ENCODE measurements at places on chromosomes 6 and 20.

DNA sequence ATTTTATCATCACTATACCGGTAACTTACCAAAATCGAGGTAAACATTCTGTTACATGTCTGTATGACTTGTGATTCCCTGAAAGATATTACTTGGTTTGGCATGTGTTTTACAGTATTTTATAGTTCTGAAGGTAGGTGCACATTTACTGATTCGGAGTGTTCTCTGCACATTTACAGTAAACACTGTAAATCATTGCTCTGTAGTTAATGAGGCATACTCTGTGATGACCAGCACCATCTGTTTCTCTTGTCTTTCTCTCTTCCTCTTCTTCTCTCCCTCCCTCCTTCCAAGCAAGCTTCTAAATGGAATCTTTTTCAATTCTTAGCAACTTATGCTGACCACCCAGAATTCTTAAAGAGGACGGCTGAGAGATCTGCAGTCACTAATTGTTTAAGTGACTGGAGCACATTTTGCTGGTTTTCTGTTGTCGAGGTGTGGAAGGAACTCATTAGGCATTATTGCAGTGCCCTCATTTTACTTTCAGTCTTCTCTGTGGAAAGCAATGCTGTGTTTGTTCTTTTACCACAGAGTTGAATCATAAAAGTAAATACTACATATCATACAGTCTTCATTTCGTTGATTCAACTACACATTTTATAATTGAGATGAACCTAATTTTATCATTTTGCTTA, 126.5 kb downstream of the UTRN start:
- DNase-seq: peak; percentile 49

GRCh38 chr6:162178666-162179065, 548.9 kb downstream of the PRKN start:
- DNase-seq: peak; percentile 74

DNA sequence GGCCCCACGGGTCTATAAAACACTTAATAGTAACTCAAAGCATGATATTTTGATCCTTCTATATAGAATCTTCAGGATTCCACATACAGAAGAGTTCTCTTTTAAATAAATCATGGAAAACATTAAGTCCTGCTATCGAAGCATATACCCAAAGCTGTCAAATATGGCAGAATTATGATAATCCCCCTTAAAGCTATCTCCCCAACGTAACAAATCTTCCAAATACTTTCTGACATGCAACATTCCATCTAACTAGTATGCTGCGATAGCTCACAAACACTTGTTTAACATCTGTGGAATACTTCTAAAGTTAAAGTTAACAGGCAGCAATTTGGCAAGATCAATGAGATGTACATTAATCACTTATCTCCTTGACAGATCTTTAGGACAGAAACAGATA, 371.0 kb upstream of the RUNX2 start:
- no peak for DNase-seq

DNA sequence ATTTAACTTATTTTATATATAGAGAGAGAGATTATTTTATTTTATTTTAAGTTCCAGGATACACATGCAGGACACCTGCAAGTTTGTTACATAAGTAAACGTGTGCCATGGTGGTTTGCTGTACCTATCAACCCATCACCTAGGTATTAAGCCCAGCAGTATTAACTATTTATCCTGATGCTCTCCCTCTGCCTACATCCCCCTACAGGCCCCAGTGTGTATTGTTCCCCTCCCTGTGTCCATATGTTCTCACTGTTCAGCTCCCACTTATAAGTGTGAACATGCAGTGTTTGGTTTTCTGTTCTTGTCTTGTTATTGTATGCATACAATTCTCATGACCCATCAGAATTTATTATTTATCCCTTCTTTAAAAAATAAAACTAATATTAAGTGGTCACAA, 34.6 kb downstream of the FKBP1C start:
- DNase-seq: peak; percentile 73

- no peak for DNase-seq
Observed at GRCh38 chr6:111242452-111242851, 155.1 kb downstream of the SLC16A10 start.

DNA sequence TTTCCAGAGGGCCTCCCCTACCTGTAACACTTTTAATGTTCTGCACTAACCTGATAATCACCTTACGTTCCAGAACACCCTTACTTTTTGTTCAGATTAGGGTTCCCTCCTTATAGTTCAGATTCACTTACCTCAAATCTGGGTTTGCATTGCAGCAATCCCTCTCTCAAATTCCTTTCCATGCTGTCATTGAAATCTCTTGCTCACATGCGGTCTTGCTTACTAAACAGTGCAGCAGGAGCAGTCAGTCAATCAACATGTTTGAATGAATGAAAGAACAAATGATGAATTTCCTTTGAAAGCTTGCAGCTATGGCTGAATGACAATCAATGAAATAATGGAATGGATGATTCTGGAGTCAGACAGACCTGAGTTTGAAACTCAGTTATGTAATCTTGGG, 200.1 kb downstream of the HIVEP2 start:
- DNase-seq: no peak

DNA sequence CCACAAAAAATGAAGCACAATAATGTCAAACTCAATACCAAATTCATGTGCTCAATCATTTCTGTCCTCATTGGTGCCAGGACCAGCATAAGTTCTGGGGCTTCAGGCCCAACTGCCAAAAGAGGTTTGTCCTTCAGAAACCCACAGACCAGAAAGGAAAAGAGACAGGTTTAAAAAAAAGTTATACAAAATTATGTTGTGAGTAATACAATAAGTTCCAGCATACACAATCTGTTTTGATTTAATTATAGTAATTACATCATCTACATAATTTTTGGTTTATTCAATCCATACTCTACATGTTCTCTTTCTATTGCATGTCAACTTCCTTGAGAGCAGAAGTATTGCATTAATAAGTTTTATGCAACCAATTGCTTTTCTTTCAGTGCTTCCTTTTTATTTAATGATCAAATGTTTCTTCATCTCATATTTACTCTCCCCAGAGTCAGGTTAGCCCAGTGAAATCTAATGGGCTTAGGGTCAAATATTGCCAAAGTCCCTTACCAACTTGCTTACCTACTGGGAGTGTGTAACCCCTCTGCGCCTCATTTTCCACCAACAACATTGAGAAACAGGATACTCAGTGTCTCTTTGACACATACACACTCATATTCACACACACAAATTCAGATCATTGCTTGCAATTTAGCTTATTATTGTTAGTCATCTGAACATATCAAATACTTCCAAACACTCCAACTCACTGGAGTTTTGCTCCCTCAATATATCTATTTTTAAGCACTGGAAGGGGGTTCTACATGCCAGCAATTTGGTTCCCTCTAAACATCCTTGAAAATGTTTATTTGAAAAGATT, 424.4 kb upstream of the MARCKS start:
- DNase-seq: no peak

DNA sequence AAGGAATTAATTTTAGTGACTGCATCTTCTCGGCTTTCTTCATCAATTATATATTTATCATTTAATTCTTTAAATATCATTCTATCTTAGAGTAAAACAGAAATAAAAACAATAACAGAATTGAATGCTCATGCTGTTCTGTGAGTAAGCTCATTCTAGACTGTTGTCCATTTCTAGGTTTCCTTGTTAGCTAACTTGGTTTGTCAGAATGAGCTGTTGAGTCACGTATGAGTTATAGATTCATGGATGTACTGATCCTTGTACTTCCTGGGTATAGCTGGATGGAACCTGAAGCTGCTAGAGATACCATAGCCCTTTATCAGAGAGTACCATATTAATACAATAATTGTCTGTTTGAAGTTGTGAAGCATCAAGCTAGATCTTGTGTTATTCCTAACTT, 515.3 kb downstream of the TENT5A start:
- DNase-seq: no peak

GRCh38 chr20:21089391-21089790, 16.8 kb downstream of the LINC00237 start:
- no peak for DNase-seq

GRCh38 chr6:42522942-42523814, 40.7 kb upstream of the UBR2 start:
- no peak for DNase-seq

- no peak for DNase-seq
Observed at GRCh38 chr20:20638878-20639277, 73.6 kb downstream of the RALGAPA2 start.

GRCh38 chr6:125974214-125974866, 12.0 kb upstream of the TRMT11 start:
- DNase-seq: peak; percentile 68

DNA sequence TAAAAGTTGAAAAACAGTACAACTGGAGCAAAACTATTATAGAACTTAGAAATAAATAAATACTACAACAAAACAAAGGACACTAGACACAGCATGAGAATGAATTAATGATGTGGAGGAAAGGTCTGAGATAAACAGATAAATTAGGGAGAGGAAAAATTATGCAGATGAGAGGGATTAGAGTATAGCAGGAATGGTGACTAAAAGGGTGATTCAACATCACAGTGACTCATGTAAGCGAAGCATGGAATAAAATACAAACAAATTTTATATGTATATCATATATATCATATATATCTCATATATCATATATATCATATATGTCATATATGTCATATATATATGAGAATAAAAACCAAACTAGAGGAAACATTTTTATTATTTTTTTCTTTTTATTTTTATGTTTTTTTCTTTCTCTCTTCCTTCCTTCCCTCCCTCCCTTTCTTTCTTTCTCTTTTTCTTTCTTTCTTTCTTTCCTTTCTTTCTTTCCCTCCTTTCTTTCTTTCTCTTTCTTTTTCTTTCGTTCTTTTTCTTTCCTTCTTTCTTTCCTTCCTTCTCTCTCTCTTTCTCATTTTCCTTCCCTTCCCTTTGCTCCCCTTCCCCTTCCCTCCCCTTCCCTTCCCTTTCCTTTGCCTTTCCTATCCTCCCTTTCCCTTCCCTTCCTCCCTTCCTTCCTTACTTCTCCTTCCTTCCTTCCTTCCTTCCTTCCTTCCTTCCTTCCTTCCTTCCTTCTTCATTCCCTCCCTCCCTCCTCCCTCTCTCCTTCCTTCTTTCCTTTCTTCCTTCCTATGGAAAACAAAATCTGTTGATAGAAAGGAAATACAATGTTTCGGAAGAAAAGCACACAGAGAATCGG, 1014.6 kb downstream of the GRIK2 start:
- no peak for DNase-seq

- peak; percentile 53 for DNase-seq
Observed at GRCh38 chr6:137944793-137945498, 77.9 kb downstream of the TNFAIP3 start.

- DNase-seq: no peak
Observed at GRCh38 chr20:61219021-61219431, 33.0 kb upstream of the CDH4 start.

DNA sequence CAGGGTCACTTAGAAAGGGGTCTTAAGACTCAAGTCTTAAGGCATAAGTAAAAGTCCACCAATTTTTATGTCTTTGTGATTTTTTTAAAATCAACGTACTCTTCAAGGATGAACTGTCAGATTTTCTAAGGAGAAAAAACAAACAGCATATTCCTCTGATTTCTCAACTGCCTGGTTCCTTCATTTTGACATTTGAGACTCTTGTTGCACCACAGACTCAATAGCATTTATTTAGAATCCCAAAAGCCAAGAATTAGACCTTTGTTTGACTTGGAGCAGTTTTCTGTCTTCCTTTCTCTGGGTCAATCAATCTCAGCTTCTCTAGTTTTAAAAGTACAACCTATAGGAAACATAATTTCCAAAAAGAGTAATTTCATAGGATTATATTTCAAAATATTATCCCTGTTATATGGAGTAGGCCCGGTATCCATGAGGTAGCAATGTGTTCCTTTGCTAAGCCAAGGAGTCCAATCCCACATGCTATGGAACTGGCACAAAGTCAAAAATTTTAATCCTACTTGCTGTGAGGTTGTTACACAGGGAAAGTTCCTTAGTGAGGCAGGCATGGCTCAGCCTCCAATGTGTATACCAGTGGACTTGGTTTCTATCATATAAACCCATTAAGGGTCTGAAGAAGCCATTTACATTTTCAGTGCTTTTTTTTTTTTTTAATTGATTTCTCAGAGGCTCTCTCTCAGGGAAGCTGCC, 405.7 kb downstream of the KIF16B start:
- DNase-seq: no peak

- no peak for DNase-seq
Observed at GRCh38 chr6:39206250-39206721, 23.0 kb downstream of the KCNK5 start.

GRCh38 chr20:57525328-57526086, 567 bp upstream of the CTCFL start:
- DNase-seq: no peak

DNA sequence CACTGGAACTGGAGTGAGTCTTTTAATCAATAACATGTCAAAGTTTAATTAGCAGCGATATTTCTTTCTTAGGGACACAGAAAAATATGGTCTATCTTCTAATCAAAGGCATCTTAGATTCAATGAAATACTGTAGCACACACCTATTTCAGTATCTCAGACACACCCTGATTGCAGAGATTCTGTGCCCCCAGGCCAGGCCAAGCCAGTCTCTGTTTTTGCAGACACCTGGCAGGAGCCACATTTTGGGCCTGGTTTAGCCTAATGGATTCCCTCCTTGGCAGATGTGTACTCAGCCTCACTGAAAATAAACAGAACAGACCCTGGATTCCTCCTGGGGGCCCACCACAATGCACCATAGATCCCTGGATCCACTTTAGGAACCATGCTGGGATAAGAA, 74.8 kb downstream of the LRFN2 start:
- no peak for DNase-seq

GRCh38 chr6:37516920-37517405, 17.3 kb upstream of the CCDC167 start:
- DNase-seq: no peak

DNA sequence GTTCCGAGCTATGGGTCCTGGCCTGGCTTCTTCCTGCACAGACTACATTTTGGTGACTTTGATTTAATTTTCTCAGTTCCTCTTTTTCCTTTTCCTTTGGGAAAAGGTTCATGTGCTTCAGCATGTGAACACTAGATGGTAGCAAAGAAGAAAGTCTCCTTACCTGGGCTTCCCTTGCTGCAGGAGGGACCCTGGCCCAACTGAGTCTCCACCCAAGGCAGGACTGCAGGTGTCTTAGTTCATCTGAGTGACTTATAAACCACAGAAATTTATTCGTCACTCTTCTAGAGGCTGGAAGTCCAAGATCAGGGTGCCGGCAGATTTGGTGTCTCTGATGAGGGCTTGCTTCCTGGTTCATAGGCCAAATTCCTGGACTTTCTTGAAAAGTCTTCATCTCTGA, 163.2 kb downstream of the SYCP2 start:
- DNase-seq: peak; percentile 48

DNA sequence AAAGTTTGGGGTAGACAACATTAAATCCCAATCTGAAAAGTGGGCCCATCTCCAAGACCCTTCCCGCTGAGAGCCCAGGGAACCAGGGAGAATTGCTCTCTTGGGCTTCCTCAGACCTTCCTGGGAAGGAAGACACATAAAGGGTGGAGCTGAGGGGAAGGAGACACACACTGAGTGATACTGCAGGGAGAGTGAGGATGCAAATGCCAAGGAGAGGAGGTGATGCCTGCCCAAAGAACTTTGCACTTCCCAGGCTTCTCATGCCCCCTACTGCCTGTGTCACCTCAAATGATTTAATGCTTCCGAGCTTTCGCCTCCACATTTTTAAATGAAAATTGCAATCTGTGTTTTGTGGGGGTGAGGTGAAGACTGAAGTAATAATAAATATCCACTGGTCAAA, 7.5 kb upstream of the BTN2A1 start:
- DNase-seq: no peak
